ENCODE measurements at places on chromosomes 11 and 22.

DNA sequence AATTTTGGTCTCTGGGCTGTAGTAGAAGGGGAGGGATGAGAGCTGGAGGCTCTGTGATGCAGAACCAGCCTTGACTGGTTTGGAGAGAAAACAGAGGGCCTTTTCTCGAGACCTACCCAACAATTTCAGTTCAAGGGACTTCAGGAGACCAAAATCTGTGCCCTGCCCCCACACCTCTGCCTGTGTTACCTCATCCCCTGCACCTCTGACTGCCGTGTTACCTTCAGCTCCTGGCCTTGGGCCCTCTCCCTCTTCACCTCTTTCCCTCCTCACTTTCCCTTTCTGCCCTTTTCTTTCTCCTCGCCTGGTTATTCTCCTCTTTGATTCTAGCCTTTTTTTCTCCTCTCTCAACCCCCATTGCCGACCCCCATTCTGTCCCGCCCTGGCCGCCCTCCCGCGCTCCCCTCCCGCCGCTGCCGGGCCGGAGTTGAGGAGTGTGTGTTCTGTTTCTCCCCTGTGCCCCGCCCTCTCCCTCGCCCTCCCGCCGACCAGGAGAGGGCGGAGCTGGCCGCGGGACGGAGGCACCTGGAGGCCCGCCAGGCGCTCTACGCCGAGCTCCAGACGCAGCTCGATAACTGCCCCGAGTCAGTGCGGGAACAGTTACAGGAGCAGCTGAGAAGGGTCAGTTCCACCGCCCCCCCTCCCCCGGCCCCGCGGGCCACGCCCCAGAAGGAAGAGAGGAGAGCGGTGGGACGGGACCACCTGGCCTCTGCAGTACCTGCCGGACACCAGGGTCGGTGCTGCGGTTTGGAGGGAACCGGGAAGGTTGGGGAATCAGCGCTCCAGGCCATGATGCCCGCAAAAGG is 27.2 kb downstream of the PHLDB1 start:
- DNase-seq, result no peak

DNA sequence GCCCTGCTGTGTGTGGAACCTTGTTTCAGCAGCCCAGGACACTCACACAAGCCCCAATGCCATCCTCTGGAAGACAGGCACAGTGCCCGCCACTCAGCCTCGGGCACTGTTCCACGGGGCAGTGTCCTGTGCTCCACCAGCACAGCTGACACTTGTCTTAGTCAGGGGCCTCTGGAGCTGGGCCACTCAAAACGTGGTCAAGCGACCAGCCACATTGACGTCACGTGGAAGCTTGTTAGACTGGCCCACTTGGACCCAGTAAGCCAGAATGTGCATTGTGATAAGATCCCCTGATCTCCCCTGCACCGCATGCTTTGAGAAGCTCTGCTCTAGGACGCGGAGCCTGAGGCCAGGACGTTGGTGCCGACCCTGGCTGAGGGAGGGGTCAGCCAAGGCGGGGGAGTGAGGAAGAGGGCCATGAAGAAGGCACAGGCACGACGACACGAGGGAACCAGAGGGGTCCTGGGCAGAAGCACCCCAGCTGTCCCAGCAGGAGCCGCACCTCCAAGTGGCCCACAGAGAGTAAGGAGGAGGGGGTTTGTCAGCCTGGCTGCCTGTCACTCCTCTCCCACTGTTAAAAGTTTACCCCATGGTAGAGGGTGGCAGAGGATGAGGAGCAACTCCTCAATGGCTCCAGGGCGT is 64.6 kb downstream of the LINC01488 start:
- no peak for DNase-seq

- DNase-seq, result no peak
Observed at GRCh38 chr11:80925321-80925720, 1484.5 kb upstream of the TENM4 start.

DNA sequence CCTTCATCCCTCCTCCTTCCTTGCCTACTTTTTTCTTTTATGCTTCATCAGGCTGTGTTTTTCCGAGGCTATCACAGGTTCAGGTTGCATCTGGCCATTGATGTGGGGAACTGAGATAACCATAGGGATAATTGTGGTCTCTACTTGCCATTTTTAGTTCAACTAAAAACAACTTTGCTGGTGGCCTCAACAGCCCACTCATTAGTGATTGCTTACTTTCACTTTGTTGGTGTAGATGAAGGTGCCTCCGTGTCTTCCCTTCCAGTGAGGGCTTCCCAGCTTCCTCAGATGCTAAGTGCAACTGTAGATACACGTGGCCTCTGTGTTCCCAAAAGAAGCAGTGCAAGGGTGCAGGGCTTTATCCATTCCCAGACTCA is 35.0 kb downstream of the KCNJ1 start:
- no peak for DNase-seq

DNA sequence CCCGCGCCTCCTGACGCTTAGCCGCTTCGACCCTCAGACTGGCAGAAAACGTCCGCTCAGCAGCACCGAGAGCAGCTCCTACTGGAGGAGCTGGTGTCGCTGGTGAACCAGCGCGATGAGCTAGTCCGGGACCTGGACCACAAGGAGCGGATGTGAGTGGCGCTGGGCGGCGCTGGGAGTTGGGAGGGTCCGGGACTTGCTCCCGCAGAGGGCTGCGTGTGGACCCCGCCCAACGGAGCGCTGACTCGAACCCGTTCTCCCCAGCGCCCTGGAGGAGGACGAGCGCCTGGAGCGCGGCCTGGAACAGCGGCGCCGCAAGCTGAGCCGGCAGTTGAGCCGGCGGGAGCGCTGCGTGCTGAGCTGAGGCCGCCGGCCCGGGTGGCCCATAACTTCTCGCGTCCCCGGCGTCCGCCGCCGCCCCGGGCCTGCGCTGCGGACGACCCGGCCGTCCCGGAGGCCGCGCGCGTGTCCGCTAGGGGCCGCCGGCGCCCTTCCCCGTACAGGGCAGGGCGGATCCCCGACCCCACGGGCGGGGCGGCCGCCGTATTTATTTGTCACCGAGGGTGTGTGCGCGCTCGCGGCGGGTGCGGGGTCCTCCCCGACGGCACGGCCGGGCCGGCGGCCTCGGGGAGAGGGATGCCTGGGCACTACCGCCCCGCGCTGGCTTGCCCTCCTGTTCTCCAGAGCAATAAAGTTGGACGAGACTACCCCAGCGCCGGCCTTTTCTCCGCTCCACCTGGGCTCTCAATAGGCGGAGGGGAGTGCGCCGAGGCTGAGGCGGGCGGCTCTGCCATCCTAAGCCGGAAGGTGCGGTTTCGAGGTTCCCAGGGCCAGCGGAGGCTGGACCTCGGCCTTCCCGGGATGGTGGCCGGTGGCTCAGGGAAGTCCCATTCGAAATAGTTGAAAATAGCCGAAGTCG is 3.4 kb downstream of the KCNK7 start:
- DNase-seq, result no peak

- DNase-seq, result no peak
Observed at GRCh38 chr22:21643533-21644357, 1.6 kb downstream of the SDF2L1 start.

All from amygdala (tissue), 56 donors.